ENCODE measurements at places on chromosomes 2 and 18. TPM values are rescaled to one million over a fixed set of nuclear protein-coding genes. Genes with fewer than 3 reads are reported as not detected.

DNA sequence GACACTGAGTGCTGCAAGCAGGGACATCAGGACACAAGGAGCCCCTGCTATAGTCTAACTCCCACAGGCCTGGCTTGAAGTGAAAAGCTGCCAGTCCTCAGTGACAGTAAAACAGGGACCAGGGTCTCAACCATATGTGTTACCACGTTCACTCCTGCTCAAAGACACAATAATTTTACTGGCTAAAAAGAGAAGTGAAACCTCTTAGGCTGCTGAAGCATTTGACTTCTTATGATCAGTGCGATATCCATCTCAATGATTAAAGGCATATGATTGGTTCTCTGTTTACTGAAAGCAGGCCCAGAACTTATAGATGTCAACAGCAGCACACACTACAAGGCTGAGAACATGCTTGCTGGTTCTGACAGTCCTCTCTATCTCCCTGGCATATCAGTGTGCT lies 129.8 kb upstream of the LMAN1 start:
- DNase-seq = no peak

GRCh38 chr2:227821043-227821942 lies 7.7 kb downstream of the CCL20 start:
- no peak for DNase-seq

GRCh38 chr2:126658905-126659561 lies 3.1 kb downstream of the GYPC start:
- peak; percentile 46 for DNase-seq

Gene PHLPP1
- 0.93 TPM for polyA plus RNA-seq

Gene NCOA1
- polyA plus RNA-seq = 32.7 TPM

All from CD8-positive, alpha-beta memory T cell (primary cell).